ENCODE measurements at places on chromosomes 2 and 18.

DNA sequence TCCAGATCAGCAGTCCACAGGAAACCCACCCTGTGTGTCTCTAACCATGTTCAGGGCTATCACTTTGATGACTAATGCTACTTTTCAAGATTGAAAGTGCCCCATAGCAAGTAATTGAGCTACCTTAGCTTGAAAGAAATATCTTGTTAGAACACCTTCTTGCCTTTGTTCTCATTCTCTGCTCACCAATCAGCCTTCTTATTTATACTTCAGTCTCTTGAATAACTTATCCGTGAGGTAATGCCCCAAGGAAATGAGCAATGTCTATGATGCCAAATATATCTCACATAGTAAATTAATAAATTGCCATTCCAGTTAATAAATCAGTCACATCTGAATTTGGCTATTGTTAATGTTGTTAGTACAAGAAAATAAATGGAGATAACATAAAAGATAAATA is 141.6 kb downstream of the WDPCP start:
- DNase-seq = no peak

DNA sequence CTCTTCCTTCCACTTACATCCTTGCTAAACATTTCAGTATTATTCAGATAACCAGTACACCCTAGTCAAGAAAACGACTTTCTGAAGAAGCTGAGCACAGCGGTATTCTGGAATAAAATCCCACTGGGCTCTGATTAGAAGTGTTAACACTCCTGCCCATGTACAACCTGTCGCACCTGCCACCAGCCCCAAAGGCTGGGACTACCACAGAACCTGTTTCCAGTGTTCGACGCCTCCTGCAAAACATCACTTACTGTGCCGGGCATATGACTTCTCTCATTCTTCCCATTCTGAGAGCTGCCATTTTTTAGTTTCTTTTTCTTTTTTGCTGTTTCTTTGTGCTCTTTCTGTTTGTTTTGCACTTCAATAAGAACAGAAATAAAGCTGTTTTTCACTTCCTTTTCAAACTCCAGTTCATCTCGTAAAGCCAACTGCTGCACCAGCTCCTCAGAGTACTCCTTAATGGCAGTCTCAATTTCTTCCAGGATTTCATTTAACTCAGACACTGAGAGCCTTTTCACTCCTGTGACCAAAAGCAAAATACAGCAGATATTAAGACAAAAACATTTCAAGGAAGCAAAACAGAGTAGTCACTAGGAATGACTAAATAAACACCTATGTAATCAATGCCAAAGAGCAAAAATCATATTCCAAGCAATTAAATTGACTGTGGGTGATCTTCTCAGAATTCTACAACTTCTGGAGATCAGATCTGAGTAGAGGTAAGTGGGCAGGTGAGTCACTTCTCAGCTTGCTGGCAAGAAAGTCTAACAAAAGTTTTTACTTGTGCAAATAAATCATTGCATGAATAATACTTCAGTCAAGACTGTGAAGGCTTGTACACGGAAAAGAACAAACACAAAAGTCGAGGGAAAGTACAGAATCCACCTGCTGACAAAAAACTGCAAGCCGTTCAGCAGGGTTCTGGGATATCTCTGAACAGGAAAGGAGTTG is 19.3 kb downstream of the FEZ2 start:
- DNase-seq = no peak

GRCh38 chr2:15840148-15840547 is 100.2 kb upstream of the MYCN start:
- no peak for DNase-seq

GRCh38 chr2:101751875-101752619 is 54.5 kb downstream of the MAP4K4 start:
- DNase-seq = no peak

Data from iPS DF 6.9 (cell line).